ENCODE measurements at places on chromosomes 4 and X.

GRCh38 chrX:17377795-17378194 is 2.8 kb downstream of the NHS start:
- no peak for DNase-seq

GRCh38 chrX:145923376-145923775 is 105.7 kb downstream of the SLITRK2 start:
- no peak for DNase-seq

GRCh38 chrX:136450050-136450830 is 37.5 kb upstream of the BRS3 start:
- DNase-seq = no peak

GRCh38 chr4:139319571-139319970 is 17.3 kb upstream of the NDUFC1 start:
- DNase-seq = no peak

DNA sequence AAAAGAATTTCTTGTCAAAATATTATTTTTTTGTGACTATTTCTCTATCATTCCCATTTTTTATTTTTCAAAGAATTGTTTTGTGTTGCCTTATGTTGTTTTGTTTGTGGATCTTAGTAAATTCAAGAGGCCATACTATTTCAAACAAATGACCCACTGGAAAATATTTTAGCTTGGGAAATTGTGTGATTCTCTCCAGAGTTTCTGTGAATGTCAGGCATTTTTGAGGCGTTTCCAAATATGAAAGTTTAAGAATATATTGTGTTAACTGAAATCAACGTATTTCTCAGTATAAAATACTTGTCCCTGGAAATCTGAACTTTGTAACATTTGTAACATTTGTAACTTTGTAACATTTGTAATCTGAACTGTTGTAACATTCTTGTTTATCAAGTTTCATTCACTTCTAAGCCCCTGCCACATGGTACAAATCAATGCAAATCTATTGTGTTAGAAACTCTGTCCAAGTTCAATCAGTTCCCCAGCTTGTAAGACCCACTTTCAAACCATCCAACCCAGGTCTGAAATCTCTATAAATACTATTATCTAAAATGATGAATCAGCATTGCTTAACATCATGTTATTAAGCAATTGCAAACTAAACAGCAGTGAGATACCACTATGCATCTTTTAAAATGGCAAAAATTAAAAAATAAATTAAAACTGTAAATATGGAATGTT is 465.4 kb upstream of the GRID2 start:
- DNase-seq = no peak

GRCh38 chr4:6963139-6963611 is 53.5 kb downstream of the TBC1D14 start:
- no peak for DNase-seq

DNA sequence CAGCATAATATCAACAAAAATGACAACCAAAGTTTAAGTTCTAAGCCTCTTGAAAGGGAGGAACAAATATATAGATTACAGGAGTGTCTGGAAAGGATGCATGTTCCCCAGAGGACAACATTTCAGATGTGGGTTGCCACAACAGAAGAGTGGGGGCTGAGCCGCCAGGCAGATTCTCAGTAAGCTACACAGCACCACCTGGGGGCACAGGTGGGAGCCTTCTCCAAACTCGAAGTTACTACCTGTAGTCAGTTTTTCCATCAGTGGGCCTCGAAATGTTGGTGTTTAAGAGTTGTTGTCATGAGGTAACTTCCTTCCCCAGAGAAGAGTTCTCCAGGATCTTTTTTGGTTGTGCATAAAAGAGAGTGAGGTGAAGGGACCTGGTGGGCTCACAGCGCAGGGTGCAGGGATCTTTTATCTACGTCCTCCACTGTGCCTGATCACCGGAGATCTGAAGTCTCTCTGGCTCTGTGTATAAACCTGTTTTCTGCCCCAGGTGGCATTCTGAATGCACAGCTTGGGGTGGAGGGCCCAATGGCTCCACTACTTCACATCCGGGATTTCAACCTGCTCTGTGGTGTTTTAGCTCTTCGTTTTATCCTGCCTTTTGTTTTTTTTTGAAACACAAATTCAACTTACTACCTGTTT is 58.4 kb upstream of the STS start:
- DNase-seq = no peak

Measured in NCI-H1417 treated with DMSO at 0.1 percent for 48 hours (cell line).